ENCODE measurements at places on chromosomes 7 and 10. TPM values are rescaled to one million over a fixed set of nuclear protein-coding genes. Genes with fewer than 3 reads are reported as not detected.

DNA sequence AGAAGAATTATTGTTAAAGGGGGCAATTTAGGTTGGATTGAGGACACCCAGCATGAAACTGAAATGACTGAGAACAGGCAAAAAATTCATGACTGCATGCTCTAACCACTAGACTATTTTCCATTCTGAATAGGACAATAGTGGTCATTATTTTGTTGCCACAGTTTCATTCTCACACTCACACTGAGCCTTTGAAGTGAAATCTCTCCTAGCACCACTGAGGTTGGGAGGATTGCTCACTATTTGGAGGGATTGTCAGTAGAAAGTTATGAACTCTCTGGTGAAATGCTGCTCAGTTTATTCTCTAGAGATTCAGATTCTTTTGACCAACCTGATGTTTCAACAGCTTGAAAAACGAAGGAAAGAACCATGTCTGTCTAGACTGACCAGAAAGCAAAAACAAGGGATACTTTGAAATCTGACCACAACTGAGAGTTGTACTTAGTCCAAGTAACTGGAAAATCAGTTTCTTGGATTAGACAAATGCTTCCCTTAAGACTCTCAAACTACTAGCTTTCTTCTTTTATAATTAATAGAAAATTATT, 191.2 kb downstream of the DYNC1I1 start:
- no peaks in the 10 kb centered on the region for H3K27me3 ChIP-seq
- no peak overlapping the region for H3K27ac ChIP-seq
- no peaks in the 10 kb centered on the region for H3K4me1 ChIP-seq
- DNase-seq: no peak

GRCh38 chr7:77353911-77354310, 62.2 kb downstream of the GSAP start:
- no peaks in the 10 kb centered on the region for H3K36me3 ChIP-seq
- H3K27ac ChIP-seq: no peak overlapping the region

DNA sequence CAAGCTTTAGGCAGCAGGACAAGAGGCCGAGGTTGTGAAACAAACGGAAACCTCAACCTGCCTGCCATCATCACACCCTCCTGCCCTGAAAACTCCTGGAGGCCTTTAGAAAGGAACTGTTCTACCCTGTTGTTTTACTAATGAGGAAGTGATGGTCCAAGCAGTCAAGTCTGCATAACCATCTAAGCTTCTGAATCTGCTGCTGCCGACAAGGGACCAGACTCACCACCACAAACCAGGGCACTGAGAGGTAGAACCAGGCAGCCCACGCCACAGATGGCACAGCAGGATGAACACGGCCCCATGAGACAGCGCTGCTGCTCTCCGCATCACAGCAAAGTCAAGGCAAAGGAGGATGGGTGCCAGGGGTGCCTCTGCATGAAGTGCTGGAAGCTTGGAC, 209.4 kb downstream of the CELF2 start:
- peaks cover 91% of the 10 kb centered on the region for H3K4me1 ChIP-seq
- no peak for DNase-seq
- no peaks in the 10 kb centered on the region for H3K27me3 ChIP-seq
- H3K4me3 ChIP-seq: peak overlapping the region; percentile 10
- H3K36me3 ChIP-seq: peaks cover 34% of the 10 kb centered on the region

GRCh38 chr10:118521415-118522117, 73.9 kb downstream of the PRLHR start:
- DNase-seq: no peak
- no peak overlapping the region for H3K4me3 ChIP-seq
- H3K4me1 ChIP-seq: no peaks in the 10 kb centered on the region
- no peaks in the 10 kb centered on the region for H3K27me3 ChIP-seq

- H3K36me3 ChIP-seq: no peaks in the 10 kb centered on the region
- no peaks in the 10 kb centered on the region for H3K27me3 ChIP-seq
- no peak overlapping the region for H3K27ac ChIP-seq
- H3K4me1 ChIP-seq: no peaks in the 10 kb centered on the region
- DNase-seq: no peak
- H3K4me3 ChIP-seq: no peak overlapping the region
Measured at GRCh38 chr7:158672975-158673374, 31.6 kb downstream of the NCAPG2 start.

- H3K36me3 ChIP-seq: no peaks in the 10 kb centered on the region
- H3K27me3 ChIP-seq: no peaks in the 10 kb centered on the region
- H3K4me3 ChIP-seq: peak overlapping the region; percentile 71
- H3K27ac ChIP-seq: peak overlapping the region; percentile 12
- H3K4me1 ChIP-seq: peaks cover 6% of the 10 kb centered on the region
Measured at GRCh38 chr7:157612664-157613561, 276.1 kb downstream of the DNAJB6 start.

ACTL6B gene
- total RNA-seq: not detected

PLAU gene
- total RNA-seq: 1.6 TPM

INSYN2A gene
- not detected for total RNA-seq

SGCE gene
- total RNA-seq: 0.82 TPM

ZNF22 gene
- total RNA-seq: 37.2 TPM
